ENCODE measurements at places on chromosomes 2 and 18.

DNA sequence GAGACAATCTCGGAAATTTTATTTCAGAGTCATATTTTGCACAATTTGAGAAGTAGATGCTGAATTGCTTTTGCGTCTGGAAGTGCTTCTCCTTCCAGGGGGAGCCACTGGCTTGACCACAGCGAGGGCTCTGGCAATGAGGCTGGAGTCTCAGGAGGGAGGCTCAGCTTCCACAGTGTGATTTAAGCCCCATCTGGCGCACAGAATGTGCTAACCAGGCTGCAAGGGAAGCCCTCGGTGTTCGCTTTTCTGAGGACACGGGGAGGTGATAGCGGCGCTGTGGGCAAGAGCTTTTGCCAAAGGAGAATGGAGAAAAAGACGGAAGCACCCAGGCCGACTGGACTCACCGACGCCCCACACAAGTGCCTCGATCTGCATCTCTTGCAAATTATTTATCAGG is 52.4 kb downstream of the ADI1 start:
- DNase-seq: no peak

- peak; percentile 71 for DNase-seq
These were observed at the start of gene SP140L for GRCh38 chr2:230326453-230327417. Gene SP140L (plus strand): TSS chr2:230327193. CDS start chr2:230327270, 77 bp downstream.

- no peak for DNase-seq
These were observed 21.7 kb downstream of the ITGAV start for GRCh38 chr2:186611526-186611925.

DNA sequence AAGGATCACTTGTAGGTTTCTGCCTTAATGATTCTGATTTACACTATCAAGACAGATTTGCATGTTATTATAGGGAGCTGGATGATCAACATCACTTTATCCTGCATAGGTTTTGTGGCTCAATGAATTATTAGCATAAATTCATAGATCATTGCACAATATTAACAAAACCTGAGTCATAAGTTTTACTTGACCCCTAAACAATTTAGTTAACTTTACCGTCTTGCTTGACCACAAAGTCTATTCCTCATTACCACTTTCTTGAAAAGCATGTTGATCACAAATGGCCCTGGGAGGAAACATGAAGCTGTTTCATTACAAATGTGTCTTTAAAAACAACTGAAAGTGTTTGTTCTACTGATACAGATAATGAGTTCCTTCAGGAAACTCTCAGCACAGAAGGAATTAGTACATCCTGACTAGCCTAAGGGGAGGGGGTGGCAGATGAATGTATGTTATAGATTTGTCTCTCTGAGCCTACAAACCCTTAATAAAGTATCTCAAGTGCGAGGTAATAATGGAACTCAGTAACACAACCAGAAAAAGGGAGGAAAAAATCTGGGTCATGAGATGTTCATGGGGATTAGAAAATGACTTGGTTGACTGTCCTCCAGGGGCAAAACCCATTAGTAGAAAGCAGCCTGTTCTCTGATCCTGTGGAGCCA is 303.4 kb downstream of the PIK3C3 start:
- DNase-seq: no peak

GRCh38 chr2:20186078-20186854 is 38.7 kb downstream of the SDC1 start:
- peak; percentile 55 for DNase-seq

DNA sequence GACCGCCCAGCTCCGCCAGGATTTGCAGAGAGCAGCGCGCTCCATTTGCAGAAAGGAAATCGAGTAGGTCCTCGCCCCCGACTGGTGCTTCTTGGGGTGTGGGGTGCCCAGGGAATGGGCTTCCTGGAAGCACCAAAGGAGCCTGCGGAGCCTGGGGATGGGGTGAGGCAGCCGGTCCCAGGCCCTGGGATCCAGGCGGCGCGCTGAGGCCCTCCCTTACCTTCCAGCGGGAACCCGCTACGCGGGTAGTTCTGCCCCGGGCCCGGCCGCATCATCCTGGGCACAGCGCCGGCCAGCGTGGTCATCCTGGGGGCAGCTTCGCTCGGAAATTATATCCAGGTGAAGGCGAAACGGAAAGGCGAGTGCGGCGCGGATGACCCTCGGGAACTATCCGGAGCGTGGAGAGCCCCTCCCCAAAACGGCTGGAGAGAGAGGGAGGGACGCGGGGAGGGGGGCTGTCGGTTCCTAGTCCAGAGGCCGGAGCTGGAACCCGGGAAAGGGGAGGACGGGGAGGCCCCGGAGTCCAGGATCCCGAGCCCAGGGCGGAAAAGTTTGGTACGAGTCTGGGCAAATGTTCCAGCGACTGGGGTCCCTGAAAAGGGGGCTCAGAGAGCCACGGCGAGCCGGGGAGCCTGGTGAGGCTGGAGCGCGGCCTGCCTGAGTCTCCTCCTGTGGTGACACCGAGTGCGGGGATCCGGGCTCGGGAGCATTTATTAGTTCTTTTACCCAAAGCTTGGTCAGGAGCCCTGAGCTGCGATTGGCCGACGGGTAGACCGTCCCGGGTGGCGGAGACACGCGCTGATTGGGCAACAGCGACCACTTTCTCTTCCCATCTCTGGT is at the start of gene PAX3:
Gene PAX3, minus strand, starts transcription at position 688 of the 840 bp plus-strand sequence. Its CDS starts 383 bp downstream, at position 305.
- DNase-seq: peak; percentile 53

- no peak for DNase-seq
These were observed 64.3 kb upstream of the EPAS1 start for GRCh38 chr2:46232860-46233259.

DNA sequence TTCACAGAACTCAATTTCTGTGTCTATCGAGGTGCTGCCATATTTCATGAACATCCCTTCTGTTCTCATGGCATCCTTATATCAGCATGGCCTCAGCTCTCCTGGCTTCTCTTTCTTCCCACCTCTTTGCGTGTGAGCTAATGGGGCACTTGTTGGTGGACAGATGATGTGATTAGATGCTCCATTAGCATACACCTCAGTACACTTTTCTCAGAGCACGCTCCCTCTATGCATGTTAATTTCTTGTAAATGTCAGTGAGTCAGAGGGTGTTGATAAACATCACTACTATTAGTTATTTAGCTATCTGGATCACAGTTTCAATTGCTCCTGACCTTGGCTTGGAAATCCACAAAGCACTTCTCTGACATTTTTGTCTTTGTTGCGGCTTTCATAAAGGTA is 159.4 kb downstream of the CD8B2 start:
- no peak for DNase-seq

DNA sequence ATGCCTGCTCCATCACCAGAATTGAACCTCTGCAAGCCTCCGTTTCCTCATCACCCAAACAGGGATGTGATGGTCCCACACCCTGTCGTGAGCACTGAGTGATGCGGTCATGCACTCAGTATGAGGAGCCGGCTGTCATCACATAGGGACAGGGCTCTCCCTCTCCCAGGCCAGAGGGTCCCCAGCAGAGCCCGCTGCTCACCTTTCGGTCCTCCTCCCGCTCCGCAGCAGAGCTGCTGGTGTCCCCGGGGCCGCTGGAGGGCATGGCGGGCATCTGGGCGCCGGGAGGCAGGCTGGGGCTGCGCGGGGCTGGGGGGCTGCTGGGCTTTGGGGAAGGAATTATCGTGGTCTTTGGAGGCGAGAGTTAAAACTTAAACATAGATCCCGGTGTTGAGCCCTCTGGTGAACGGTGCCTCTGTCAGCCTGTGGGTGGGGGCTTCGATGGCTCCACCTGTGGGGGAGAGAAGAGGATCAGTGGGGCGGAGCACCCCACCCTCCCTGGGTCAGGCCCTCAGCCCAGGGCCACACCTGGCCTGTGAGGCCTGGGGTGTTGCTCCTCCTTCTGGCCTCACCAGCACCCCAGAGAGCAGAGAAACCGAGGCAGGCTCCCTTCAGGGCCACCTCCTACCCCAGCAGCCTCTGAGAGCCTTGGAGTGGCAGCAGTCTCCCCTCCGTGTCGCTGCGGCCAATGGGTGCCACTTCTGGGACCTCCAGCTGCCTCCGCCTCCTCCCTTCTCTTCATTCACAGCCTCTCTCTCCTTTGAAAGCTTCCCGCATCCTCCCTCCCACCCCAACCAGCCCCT is 27.8 kb downstream of the DNMT3A start:
- DNase-seq: no peak

GRCh38 chr18:1014509-1014908 is 109.8 kb downstream of the ADCYAP1 start:
- no peak for DNase-seq

- DNase-seq: no peak
These were observed 25.7 kb downstream of the PSMA8 start for GRCh38 chr18:26159353-26159752.

DNA sequence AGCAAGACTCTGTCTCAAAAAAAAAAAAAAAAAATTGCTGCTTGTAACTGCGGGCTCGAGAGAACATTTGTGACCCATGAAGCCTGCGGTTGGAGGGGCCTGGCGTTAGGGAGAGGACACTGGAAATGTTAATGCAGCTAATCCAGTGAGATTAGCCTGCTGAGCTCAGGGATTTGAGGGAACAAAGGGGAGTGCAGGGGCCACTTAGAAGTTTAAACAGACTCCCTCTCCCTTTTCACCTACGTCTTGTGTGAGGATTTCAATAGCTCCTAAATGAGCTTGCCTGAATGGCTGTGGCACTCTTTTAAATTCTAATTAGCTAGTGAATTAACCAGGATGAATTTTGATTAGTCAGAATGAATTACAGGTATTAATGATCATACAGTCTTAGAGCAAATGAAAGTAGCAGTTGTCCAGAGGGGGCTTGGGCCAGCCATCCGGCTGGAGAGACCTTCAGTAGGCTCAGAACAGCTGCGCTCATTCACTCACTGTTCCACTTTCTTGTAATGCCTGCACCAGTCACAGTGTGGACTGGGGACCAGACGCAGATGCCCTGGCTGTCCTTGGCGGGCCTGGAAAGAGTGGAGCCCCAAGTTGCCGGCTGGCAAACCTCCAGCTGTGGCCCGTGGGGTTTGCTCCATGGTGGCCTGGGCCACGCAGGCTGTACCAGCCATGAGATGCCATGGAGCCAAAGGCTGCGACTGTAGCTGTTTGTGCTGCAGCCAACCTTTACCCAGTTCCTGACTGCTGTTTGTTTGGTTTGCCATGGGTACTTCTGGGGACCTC is 20.8 kb downstream of the LDLRAD4 start:
- no peak for DNase-seq

- peak; percentile 78 for DNase-seq
These were observed 411.7 kb downstream of the DSEL start for GRCh38 chr18:67104700-67105284.

- DNase-seq: peak; percentile 77
These were observed 15.1 kb upstream of the NMUR1 start for GRCh38 chr2:231545105-231545902.

DNA sequence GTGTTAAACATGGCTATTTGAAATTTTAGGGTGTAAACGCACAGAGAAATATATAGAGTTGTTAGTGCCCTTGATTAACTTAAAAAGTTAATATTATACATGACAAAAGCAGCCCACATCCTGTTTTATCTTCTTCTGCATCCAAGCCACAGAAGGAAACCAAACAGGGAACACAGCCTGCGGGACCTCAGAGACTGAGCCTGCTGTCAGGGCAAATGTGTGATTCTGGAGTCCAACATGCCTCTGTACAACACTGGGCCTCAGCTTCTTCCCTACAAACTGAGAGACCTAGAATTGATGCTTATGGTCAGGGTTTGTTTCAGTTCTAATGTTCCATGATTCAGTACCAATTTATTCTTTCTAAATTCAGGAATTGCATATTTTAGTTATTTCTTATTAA is 404.7 kb downstream of the FBXO15 start:
- no peak for DNase-seq

DNA sequence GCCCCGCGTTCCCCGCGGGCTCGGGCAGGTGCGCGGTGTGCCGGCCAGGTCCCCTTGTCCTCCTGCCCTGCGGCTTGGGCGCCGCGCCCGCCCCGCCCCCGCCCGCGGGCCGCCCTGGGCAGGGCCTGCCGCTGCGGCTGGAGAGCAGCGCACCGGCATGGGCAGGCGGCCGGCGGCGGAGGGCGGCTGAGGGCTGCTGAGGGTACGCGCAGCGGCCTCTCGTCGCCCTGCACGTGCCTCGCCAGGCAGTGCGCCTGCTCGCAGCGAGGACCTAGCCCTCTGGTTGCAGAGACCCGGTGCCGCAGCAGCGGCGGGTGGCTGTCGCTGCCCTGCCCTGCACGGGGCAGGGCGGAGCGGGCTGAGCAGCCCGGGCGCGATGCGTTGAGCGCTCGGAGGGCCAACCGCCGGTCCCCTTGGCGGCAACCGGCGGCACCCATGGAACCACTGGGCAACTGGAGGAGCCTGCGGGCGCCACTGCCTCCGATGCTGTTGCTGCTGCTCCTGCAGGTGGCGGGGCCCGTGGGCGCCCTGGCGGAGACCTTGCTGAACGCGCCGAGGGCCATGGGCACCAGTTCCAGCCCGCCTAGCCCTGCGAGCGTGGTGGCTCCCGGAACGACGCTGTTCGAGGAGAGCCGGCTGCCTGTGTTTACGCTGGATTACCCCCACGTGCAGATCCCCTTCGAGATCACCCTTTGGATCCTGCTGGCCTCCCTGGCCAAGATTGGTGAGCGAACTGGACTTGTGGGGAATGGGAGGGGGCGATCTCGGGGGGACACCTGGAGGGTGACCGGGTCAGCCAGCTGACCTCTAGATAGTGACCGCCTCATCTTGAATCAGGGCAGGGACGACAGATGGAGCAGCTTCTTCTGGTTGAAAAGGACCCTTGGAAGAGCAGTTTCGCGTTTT is at the start of gene SLC9A2:
Gene SLC9A2, plus strand, starts transcription at position 140 of the 906 bp plus-strand sequence. Its CDS starts 296 bp downstream, at position 436.
- DNase-seq: peak; percentile 72

- DNase-seq: no peak
These were observed 133.7 kb downstream of the ATL2 start for GRCh38 chr2:38243186-38243880.

DNA sequence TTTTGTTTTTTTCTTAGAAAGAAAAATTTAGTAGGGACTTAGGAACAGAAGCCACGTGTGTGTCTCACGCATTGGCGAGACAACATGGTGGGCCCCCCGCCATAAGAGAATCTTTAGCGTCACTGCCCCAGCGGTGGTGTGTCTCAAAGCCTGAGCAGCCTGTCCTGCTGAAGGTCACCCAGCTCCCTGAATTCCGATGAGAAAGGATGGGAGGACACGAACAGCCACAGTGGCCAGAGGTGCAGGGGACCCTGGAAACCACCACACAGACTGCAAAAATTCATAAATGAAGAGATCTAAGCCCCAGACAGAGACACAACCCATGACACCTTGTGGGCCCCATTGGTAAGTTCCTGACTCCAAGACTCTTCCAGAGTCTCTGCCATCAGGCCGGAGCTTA is 266.1 kb upstream of the RAB6C start:
- DNase-seq: no peak

- peak; percentile 69 for DNase-seq
These were observed 160.7 kb downstream of the RAB3GAP1 start for GRCh38 chr2:135212757-135213156.

DNA sequence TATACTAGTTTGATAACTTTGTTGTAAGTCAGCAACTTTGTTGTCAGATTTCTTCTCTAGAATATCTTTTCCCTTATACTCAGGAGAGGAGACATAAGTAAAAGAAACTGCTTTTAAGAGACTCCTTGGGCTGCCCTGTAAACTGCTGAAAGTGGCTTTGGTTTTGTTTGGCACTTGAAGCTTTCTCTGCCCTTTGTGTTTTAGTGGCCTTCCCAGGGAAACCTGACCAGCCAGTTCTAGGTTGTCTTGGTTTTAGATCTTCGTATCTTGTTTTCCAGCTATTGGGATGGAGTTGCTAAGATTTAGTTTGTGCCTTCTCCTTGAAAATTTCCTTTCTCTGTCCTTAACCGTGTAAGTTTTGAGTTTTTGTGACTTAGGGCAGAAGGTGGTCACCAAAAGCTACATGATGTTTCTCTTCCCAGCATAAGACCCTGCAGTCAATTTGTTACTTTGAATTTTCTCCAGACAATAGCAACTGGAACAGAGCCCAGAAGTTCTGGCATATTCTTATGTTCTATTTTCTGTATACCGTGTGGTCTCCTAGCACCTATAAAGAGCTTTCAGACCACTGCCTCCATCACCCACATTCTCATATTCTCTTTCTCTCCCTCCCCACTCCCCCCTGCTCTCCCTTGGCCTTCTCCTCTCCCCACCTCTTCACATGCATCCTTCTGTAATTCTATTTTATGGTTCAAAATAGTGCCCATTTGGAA is 81.1 kb downstream of the BOLA3 start:
- DNase-seq: peak; percentile 74

All from astrocyte of the hippocampus (primary cell).